Lower lobe of right lung (tissue), 2 donors: ENCODE measurements at places on chromosomes 11 and 22. TPM values are rescaled to one million over a fixed set of nuclear protein-coding genes. Genes with fewer than 3 reads are reported as not detected.

ZW10 gene
- total RNA-seq: 11.6 TPM

OR8A1 gene
- not detected for total RNA-seq

GRCh38 chr22:37241351-37242142 lies 2.5 kb downstream of the RAC2 start:
- H3K4me3 ChIP-seq: peak overlapping the region; percentile 63
- peaks cover 11% of the 10 kb centered on the region for H3K36me3 ChIP-seq
- peaks cover 27% of the 10 kb centered on the region for H3K4me1 ChIP-seq
- peak; percentile 60 for DNase-seq

DNA sequence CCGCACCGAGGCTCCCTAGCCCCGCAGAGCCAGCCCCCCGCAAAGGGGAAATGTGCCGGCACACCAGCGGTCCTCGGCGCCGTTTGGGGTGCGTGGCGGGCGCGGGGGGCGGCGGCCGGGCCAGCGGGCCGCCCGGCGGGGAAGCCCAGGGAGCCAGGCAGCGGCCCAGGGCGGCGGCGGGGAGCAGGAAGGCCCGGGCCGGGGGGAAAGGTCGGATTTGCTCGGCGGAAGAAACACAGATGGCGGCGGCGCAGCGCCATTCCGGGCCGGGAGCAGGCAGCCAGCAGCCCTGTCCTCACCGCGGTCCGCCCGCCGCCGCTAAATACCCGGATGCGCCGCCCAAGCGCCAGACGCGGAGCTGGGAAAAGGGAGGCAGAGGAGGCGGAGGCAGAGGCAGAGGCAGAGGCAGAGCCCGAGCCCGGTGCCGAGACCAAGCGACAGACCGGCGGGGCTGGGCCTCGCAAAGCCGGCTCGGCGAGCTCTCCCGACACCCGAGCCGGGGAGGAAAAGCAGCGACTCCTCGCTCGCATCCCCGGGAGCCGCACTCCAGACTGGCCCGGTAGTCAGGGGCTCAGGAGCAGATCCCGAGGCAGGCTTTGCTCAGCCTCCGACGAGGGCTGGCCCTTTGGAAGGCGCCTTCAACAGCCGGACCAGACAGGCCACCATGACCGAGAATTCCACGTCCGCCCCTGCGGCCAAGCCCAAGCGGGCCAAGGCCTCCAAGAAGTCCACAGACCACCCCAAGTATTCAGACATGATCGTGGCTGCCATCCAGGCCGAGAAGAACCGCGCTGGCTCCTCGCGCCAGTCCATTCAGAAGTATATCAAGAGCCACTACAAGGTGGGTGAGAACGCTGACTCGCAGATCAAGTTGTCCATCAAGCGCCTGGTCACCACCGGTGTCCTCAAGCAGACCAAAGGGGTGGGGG lies 2.6 kb upstream of the GCAT start:
- peak; percentile 92 for DNase-seq
- H3K27ac ChIP-seq: peak overlapping the region; percentile 91
- peak overlapping the region; percentile 72 for H3K4me3 ChIP-seq
- H3K36me3 ChIP-seq: no peaks in the 10 kb centered on the region

DNA sequence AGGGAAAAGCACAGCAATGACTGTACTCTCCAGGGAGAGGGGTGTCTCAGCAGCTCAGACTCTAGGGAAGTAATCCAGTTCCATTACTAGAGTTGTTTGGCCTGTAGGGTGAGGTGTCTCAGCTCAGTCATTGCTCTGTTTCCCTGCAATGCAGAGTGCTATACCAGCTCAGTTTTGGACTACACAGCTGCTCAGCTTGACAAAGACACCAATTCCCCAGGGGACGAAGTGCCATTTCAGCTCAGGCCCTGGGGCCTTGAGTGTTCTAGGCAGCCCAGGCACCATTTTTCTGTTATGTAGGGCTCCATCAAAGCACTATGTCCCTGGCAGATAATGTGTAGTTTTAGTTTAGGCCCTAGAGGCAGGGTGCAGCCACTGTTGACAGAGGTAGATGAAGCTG lies 18.2 kb downstream of the CALCB start:
- H3K4me1 ChIP-seq: no peaks in the 10 kb centered on the region
- no peak overlapping the region for H3K4me3 ChIP-seq
- no peaks in the 10 kb centered on the region for H3K36me3 ChIP-seq
- no peak overlapping the region for H3K27ac ChIP-seq
- DNase-seq: no peak
- H3K27me3 ChIP-seq: no peaks in the 10 kb centered on the region

GRCh38 chr22:24772493-24773220 lies 1.9 kb downstream of the PIWIL3 start:
- no peak overlapping the region for H3K4me3 ChIP-seq
- H3K27me3 ChIP-seq: no peaks in the 10 kb centered on the region
- peaks cover 7% of the 10 kb centered on the region for H3K4me1 ChIP-seq
- H3K36me3 ChIP-seq: no peaks in the 10 kb centered on the region
- H3K27ac ChIP-seq: no peak overlapping the region

GRCh38 chr11:76225122-76225611 lies 18.9 kb upstream of the WNT11 start:
- no peak for DNase-seq
- H3K36me3 ChIP-seq: no peaks in the 10 kb centered on the region
- no peak overlapping the region for H3K27ac ChIP-seq
- H3K4me1 ChIP-seq: no peaks in the 10 kb centered on the region
- H3K4me3 ChIP-seq: no peak overlapping the region

- no peak for DNase-seq
- H3K4me3 ChIP-seq: no peak overlapping the region
- H3K27me3 ChIP-seq: no peaks in the 10 kb centered on the region
- no peaks in the 10 kb centered on the region for H3K4me1 ChIP-seq
- H3K27ac ChIP-seq: no peak overlapping the region
Observed at GRCh38 chr11:66142370-66143263, 72.5 kb downstream of the PACS1 start.

DNA sequence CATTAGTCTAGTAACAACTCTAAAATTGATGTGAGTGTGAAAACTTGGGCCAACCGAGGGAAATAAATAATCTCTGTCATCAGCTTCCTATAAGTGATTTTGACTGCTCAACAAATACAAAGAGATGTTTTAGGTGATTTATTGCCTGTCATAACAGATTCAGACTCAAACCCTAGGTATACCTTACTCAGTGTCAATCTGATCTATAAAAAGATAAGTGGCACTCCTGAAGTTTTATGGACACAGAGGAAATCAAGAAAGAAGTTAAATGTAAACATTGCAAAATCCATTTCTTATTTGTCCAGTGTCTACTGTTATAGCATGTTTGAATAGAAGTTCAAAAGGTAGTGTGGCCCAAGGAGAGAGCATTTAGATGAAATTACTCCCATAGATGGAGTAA lies 30.4 kb upstream of the TYR start:
- H3K36me3 ChIP-seq: no peaks in the 10 kb centered on the region
- DNase-seq: no peak
- no peak overlapping the region for H3K4me3 ChIP-seq
- no peaks in the 10 kb centered on the region for H3K4me1 ChIP-seq

DNA sequence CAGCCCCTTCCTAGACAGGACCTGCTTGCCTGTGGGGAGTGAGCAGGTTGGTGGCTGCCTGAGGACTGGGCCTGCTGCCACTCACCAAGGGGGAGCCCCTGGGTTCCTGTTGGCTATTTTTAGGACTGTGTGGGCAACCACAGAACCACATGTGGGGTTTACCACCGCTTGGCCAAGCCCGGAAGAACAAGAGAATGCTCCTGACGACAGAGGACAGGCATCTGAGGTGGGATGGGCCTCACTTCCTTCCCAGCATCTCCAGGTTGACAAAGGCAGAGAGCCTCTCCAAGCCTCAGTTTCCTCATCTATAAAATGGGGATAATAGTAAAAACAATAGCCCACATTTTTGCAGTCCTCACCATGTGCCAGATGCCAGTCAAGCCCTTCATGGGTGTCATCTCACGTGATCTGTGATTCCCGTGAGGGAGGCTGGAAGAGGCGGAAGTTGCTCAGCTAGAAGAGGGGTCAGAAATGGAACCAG lies 43.6 kb downstream of the LRRC32 start:
- no peaks in the 10 kb centered on the region for H3K36me3 ChIP-seq
- H3K4me1 ChIP-seq: peaks cover 39% of the 10 kb centered on the region
- no peak overlapping the region for H3K4me3 ChIP-seq
- no peak for DNase-seq
- H3K27ac ChIP-seq: no peak overlapping the region
- H3K27me3 ChIP-seq: no peaks in the 10 kb centered on the region

- H3K27ac ChIP-seq: peak overlapping the region; percentile 93
- no peaks in the 10 kb centered on the region for H3K27me3 ChIP-seq
- peaks cover 89% of the 10 kb centered on the region for H3K4me1 ChIP-seq
Observed at GRCh38 chr11:62555464-62556107, 9.0 kb upstream of the AHNAK start.

DNA sequence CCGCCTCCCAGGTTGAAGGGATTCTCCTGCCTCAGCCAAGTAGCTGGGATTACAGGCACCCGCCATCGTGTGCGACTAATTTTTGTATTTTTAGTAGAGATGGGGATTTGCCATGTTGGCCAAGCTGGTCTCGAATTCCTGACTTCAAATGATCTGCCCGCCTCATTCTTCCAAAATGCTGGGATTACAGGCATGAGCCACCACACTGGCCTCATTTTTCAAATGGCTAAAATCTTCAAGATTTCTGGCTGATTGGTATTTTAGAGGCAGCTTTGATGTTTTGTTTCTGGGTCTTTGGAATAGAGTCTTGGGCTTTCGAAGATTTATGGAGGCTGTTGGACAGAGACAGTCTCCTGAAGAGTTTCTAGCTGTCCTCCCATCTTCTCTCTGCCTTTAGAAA lies 5.8 kb upstream of the SLC3A2 start:
- no peaks in the 10 kb centered on the region for H3K27me3 ChIP-seq
- no peak overlapping the region for H3K4me3 ChIP-seq
- no peak overlapping the region for H3K27ac ChIP-seq
- peak; percentile 2 for DNase-seq
- H3K36me3 ChIP-seq: no peaks in the 10 kb centered on the region
- peaks cover 13% of the 10 kb centered on the region for H3K4me1 ChIP-seq

- H3K36me3 ChIP-seq: no peaks in the 10 kb centered on the region
- no peak for DNase-seq
- no peaks in the 10 kb centered on the region for H3K27me3 ChIP-seq
- peaks cover 5% of the 10 kb centered on the region for H3K4me1 ChIP-seq
Observed at GRCh38 chr11:35288817-35289541, 130.4 kb downstream of the SLC1A2 start.

DNA sequence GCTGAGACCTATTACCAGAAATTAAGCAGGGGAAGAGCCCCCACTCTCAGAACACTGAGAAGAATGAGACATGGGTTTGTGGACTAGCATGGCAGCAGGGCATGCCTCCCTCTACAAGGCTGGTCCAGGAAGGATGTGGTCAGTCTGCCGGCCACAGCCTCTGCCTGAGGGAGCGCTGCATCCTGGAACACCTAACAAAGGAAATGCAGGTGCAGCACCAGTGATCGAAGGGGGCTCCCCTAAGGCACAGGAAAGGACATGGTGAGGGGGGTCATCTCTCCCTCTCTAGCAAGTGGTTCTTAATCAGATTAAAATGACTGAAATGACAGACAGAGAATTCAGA lies 40.6 kb upstream of the ARL14EP start:
- no peaks in the 10 kb centered on the region for H3K4me1 ChIP-seq
- H3K27me3 ChIP-seq: no peaks in the 10 kb centered on the region
- H3K4me3 ChIP-seq: no peak overlapping the region

DNA sequence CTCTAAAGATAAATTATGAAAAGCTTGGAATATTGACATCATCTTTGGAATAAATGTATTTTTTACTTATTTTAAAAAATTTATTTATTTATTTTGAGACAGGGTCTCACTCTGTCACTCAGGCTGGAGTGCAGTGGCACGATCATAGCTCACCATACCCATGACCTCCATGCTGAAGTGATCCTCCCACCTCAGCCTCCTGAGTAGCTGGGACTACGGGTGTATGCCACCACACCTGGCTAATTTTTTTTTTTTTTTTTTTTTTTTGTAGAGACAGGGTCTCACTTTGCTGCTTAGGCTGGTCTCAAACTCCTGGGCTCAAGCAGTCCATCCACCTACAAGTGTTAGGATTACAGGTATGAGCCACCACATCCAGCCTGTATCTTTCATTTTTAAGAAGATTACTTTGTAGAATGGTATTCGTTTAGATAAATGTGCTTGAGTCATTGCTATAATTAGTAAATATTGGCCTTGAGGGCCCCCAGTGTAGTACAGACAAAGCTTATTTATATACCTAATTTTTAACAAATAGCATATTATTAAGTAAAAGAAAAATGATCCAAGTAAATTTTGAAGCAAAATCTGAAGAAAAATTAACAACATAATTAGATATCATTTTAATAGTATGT lies 8.5 kb downstream of the SWAP70 start:
- H3K4me3 ChIP-seq: no peak overlapping the region
- no peak for DNase-seq
- no peak overlapping the region for H3K27ac ChIP-seq
- H3K27me3 ChIP-seq: no peaks in the 10 kb centered on the region
- H3K36me3 ChIP-seq: no peaks in the 10 kb centered on the region

GRCh38 chr11:57900320-57900719 lies 123.4 kb upstream of the OR9Q1 start:
- H3K4me3 ChIP-seq: no peak overlapping the region
- no peak overlapping the region for H3K27ac ChIP-seq
- no peak for DNase-seq
- no peaks in the 10 kb centered on the region for H3K4me1 ChIP-seq
- H3K27me3 ChIP-seq: peaks cover 4% of the 10 kb centered on the region

GRCh38 chr22:27247701-27248434 lies 553.7 kb downstream of the MN1 start:
- H3K4me1 ChIP-seq: peaks cover 7% of the 10 kb centered on the region
- H3K27ac ChIP-seq: no peak overlapping the region
- no peaks in the 10 kb centered on the region for H3K36me3 ChIP-seq

- no peak overlapping the region for H3K27ac ChIP-seq
- peaks cover 25% of the 10 kb centered on the region for H3K36me3 ChIP-seq
- no peak for DNase-seq
- no peak overlapping the region for H3K4me3 ChIP-seq
Observed at GRCh38 chr11:3052567-3052966, 4.7 kb downstream of the CARS1 start.
